ENCODE measurements at places on chromosomes 11 and 22. TPM values are rescaled to one million over a fixed set of nuclear protein-coding genes. Genes with fewer than 3 reads are reported as not detected.

The TBC1D10A gene
- 6.0 TPM for total RNA-seq

The SMTNL1 gene
- not detected for total RNA-seq

The BSCL2 gene
- 60.2 TPM for total RNA-seq

The STK33 gene
- 25.2 TPM for total RNA-seq

GRCh38 chr22:42069801-42070516 is 653 bp downstream of the NAGA start:
- no peak for DNase-seq

DNA sequence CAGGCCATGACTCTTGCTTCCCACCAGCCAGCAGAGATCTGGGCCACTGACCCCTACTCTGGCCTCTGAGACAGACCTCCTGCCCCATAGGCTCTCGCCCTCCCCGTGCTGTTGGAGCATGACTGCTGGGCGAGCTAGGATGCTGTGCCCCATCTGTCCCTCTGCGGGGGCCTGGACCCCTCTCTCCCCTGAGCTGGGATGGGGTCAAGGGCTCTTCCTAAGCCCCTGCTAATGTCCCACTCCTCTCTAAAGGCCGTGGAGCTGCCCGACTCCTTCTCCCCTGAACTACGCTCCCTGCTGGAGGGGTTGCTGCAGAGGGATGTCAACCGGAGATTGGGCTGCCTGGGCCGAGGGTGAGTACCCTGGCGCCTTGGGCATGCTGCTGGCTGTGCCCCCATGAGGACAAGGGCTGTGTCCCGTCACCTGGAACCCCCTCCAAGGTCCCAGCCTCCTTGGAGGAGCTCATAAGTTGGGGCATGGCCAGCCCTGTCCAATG is 6.2 kb upstream of the ANKRD13D start:
- DNase-seq: no peak

DNA sequence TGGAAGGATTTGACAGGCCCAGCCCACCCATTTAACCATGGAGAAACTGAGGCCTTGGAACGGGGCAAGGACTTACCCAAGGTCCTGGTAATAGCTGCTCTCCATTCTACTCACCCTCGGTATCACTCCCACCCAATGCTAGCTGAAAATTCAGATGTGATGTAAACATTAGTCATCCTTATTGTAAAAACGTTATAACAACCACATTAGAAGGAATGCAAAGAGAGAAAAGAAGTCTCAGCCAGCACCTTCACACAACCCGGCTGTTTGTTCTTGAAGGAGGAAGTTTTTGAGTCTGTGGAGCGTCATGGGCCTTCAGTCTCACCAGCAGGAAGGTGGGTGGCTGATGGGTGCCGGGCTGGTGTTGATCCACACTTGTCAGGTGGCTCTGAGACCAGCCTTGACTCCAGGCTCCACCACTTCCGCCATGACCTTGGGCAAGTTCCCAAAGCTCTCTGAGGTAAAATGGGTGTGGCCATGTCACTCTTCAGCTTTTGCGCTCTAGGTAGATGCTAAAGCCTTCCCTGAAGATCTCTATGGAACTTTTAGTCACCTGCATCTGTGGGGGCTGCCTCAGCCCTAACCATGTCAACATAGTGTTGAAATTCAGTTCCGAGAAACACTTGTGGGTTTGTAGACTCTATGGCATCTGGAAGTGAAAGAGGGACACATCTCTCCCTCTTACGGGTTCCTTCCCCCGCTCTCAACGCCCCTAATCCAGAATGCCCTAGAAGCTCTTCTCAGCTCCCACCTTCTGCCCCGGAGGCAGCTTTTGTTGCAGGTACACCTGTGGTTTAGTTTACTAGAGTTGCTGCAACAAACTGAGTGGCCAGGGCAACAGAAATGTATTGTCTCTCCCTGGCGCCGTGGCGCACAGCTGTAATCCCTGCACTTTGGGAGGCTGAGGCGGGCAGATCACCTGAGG is 14.8 kb downstream of the CD6 start:
- DNase-seq: no peak

GRCh38 chr11:128390246-128390645 is 197.1 kb downstream of the ETS1 start:
- DNase-seq: no peak

GRCh38 chr11:119615882-119616196 is 113.2 kb downstream of the NECTIN1 start:
- DNase-seq: no peak

DNA sequence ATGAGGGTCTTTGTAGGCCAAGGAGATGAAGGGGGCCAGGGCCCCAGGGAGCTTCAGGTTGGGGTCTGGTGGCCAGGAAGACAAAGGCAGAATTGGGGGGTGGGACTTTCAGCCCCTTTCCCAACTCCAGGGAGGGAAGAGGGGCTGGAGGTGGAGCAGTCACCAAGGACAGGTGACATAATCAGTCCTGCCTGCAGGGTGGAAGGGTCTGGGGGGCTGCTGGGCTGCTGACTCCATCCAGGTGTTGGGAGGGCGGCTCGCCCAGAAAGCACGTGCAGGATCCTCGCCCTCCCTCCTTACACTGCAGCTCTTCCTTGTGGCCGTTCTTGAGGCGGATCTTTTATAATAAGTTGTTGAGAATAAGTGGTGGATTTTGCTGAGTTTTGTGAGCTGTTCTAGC is 1491.1 kb downstream of the TBC1D22A start:
- DNase-seq: no peak

- DNase-seq: no peak
Measured at GRCh38 chr22:39266398-39267030, 21.7 kb upstream of the PDGFB start.

DNA sequence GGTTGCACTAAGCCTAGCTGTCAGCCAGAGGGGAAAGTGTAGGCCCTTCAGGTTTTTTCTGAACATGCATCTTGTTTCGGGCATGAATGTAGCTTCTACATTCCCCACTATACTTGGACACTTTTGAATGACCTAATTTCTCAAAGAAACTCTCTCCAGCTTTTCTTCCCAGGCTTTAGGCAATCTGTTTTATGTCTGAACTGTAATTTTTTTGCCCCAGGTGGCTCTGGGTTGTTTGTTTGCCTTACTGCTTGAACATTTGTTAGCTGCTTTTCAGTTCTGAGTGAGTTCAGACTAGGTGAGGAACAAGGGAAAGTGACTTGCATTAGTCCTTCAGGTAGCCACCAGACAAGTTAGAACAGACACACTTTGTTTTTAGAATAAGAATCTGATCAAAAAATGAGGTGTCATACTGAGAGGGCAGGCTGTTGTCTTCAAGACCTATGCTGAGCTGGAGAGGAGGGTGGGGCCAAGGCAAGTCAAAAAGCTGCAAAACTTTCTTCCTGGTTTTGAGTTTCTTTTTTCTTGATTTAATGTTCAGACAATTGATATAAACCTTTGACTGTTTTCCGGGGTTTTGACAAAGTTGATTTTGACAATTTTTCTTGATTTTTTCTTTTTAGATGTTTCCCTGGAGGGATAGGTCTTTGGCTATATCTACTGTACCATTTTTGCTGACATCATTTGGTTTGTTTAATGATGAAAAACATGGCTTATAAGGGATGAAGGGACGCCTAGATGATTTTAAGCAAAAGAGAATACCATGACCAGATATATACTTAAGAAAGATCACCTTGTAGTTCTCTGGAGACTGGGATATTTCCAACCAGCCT is 182.8 kb downstream of the WNT11 start:
- DNase-seq: no peak
